ENCODE measurements at places on chromosomes 4 and X.
A peak's percentile ranks its signal among the peaks of the same experiment; 100 is the strongest.

GRCh38 chr4:131459430-131460101, 1689.5 kb upstream of the PCDH10 start:
- no peak for DNase-seq

- no peak for DNase-seq
Observed at GRCh38 chr4:143381189-143382118, 44.8 kb downstream of the GAB1 start.

DNA sequence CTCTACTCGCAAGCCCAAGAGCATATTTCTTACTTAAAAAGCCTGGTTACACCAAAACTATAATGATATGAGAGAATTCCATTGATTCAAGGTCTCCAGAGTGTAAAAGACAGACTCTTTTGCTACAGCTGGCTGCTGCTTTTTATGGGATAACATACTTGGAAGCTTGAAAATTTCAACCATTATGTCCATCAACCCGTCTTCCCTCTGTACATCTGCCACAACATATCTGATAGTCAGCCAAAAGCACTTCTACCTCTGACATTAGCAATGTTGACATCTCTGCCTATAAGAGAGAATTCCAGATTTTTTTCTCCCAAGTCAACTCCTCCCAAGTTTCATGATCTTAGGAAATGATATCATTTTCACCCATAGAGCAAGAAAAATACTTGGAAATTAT, 54.4 kb upstream of the IQCM start:
- DNase-seq: no peak

- no peak for DNase-seq
Observed at GRCh38 chr4:63583007-63583406, 826.2 kb downstream of the TECRL start.

- DNase-seq: no peak
Observed at GRCh38 chr4:112881842-112882241, 167.6 kb upstream of the ANK2 start.

DNA sequence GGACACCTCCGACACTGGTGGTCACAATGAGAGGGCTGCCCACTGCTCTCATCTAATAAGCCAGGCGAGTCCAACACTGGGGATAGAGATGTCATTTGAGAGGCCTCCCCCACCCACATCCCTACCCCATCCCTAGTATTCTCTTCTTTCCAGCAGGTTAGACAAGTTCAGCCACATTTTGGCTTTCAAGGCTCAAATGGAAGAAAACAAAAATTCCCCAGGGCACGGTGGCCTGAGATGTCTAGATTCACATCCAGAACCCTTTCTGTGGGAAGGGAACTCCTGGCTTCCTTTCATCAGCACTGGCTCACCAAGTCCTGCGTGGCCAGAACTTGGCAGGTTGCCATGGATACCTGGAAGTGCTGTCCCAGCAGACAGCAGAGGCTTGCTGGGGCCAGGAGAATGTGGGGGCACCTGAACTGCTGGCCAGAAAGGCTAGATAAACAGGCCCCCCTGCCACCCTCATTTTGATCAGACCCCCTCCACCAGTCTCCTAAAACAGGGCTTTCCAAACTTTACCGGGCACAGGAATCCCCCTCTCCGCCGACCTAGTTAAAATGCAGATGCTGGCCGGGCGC, 1.3 kb upstream of the NYX start:
- DNase-seq: no peak

DNA sequence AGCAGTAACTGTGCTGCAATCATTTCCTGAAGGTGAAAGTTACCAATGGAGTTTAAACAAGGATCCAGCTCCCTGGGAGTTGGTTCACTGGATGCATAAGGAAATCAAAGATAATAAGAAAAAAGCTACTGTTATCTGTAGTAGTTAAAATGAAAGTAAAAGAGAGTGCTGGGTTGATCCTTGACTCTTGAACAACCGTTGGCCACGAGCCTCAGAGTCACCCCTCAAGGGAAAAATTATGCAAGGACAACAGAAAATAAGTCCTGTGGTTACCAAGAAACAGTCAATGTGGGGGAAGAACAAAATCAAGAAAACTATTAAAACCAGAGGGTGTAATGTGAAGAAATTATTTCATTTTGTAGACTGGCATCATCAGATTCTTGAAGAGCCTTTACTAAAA, 49.7 kb upstream of the DDIT4L start:
- no peak for DNase-seq

DNA sequence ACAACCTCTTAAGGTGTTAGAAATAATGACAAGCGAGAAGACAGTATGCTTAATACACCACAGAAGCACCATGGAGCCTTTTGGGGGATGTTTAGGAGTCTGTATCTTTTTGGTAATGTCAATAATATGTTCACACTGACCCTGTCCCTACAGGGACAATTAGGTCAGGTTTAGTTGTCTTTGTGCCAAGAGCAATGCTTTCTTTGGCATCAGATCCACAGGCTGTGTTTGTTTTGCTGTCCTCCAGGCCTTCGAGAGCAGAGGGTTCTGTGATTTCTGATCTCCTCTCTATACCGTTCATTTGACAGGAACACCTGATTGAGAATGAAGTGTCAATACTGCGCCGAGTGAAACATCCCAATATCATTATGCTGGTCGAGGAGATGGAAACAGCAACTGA, 153.8 kb downstream of the DCLK2 start:
- no peak for DNase-seq

DNA sequence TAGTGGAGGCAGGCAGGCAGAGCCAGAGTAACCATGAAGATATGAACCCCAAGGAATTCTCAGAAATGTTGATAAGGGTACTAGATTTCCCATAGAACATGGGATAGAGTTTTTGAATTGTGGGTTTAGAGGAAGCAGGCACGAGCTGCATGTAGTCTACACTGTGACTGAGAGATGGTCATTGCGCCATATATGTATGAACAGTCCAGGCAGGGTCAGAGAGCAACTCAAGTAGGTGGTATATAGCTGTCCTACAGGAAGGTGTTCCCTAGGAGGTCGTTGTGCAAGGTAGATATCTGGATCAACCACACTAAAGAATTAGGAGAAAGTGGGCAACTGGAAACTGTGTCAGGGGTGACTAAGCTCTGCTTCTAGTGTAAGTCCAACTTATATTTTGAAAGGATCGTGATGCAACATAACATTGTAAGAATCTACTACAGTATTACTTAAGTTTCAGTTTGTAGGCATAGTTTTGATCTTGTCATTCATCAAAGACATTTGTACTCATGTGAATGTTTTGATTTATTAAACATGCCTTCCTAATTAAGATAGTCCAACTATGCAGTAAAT, 94.6 kb downstream of the HPGD start:
- DNase-seq: no peak

GRCh38 chr4:94741304-94741703, 16.5 kb upstream of the BMPR1B start:
- no peak for DNase-seq

DNA sequence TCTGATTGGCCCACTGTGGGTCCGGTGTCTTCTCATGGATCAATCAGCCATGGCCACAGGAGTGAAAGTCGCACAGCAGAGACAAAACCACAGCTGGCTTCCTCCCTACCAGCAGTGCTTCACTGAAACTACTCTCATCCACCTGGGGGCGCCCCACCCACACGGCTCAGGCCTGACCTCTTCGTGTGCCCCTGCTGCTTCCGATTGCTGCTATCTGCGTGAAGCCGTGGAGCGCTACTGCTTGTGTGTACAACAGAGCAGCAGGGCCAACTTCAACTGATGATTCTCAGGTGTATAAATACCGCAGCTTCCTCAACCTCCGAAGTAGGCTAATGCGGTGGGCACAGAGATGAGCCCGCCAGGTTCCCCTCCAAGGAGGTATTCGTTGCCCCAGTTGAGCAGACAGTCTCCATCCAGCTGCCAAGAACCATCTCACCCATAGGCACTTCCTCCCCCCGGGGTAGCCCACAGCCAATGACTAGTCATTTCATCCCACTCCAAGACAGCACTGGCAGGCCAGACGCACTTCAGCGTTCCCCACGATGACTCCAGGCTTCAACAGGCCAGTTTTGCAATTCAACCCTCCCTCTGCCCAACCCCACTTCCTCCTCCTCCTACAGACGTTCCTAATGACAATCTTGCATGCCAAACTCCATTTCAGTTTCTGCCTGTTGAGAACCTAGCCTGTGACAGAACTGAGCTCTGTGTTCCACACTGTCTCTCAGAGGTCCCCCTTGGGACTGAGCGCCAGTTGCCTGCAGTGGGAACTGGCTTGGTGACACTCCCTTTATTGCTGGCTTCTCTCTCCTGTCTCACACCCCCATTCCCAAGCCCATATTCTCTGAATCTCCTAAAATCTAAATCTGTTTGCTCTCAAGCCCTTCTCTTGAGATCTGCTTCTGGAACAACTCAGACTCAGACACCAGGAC, 41.3 kb upstream of the ATP6AP2 start:
- no peak for DNase-seq

GRCh38 chr4:48090621-48091020, 43.4 kb downstream of the TXK start:
- DNase-seq: no peak

- DNase-seq: no peak
Observed at GRCh38 chr4:39051492-39051891, 10.5 kb upstream of the KLHL5 start.

DNA sequence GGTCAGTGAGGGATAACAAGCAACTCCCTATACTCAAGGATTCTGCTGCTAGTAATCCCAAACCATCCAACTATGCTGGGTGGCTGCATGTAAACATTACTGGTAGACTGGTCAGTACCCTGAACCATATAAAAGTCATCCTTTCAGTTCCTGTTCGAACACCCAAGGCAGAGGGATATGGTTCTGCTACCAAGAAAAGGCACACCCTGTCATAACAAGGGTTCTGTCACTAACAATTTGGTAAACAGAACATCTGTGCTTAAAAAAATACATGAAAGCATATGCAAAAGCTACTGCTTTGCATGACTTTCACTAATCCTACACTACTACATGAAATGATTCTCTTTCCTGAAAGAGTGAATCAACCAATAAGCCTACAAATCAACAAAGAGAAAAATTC, 76.8 kb upstream of the MCF2 start:
- DNase-seq: no peak

GRCh38 chr4:149555146-149555545, 260.5 kb downstream of the IQCM start:
- DNase-seq: no peak

GRCh38 chr4:127622921-127623796, 9.6 kb upstream of the INTU start:
- DNase-seq: no peak

GRCh38 chr4:36277533-36277932, 3.9 kb upstream of the DTHD1 start:
- DNase-seq: no peak

DNA sequence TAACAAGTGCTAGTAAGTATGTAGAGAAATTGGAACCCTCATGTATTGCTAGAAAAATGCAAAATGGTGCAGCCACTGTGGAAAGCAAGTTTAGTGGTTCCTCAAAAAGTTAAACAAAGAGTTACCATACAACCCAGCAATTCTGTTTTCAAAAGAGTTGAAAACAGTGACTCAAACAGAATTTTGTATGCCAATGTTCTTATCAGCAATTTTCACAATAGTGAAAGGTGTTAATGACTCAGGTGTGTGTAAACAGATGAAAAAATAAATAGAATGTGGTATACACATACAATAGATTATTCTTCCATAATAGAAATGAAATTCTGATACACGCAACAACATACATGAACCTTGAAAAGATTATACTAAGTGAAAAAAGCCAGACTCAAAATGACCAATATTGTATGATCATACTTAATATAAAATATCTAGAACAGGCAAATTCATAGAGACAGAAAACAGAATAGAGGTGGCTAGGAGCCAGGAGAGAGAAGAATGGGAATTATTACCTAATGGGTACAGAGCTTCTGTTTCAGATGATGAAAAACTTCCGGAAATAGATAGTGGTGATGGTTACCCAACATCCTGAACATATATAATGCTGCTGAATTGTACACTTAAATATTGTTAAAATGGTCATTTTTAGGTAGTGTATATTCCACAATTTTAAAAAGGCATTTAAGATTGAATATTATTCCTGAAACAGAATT, 51.6 kb downstream of the WDFY3 start:
- DNase-seq: no peak

DNA sequence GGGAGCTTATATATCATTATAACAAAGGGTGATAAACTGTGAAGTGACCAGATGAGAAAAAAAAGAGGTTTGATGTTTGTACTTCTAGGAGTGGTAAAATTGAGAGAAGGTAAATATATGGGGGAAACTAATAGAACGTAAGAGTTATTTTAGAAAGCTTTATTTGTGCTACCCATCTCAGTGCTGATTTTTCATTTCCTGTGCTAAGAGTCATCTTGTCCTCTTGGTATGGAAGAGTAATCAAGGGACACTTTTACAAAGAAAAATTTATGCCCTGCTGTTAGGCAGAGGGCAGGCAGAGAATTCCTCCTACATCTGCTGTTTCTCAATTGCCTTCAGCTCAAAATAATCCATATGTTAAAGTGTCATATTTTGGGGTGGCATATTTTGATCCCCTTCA, 49.6 kb upstream of the BMP2K start:
- no peak for DNase-seq

GRCh38 chr4:161008527-161008926, 1155.3 kb downstream of the FSTL5 start:
- DNase-seq: no peak

DNA sequence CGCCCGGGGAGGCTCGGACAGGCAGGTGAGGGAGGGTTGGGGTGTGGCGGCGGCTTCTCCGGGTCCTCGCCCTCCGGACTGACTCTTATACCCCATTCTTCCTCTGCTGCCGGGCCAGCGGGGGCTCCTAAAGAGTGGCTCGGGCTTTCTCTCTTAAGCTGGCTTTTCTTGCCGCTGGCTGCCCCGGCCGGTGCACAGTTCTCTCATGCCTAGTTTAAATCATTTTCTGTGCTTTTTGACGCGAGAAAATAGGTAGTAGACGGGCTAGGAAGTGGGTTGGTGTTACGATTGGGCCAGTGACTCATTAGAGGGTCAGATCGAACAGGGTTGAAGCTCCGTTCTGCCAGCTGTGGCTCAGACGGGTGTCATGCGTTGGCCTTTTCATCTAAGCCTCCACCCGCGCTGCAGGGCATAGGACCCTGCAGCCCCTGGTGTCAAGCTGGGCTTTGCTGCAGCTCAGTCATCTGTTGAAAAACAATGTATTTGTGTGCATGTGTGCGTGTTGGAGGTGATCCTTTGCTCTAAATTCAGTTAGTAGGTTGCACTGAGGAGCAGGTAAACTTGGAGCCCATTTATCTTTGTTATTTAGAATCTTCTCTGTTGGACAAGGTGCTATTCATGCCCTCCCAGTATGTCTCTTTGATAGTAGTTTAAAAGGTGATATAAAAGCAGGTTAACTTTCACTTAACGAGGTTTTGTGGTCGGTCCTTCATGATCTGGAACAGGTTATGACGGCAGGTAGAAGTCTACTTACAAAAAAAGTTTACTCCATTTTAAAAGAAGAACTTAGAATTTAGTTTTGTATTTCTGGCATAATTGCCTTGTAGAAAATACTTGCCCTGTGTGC, 802 bp downstream of the BMP2K start:
- DNase-seq: peak; percentile 9

DNA sequence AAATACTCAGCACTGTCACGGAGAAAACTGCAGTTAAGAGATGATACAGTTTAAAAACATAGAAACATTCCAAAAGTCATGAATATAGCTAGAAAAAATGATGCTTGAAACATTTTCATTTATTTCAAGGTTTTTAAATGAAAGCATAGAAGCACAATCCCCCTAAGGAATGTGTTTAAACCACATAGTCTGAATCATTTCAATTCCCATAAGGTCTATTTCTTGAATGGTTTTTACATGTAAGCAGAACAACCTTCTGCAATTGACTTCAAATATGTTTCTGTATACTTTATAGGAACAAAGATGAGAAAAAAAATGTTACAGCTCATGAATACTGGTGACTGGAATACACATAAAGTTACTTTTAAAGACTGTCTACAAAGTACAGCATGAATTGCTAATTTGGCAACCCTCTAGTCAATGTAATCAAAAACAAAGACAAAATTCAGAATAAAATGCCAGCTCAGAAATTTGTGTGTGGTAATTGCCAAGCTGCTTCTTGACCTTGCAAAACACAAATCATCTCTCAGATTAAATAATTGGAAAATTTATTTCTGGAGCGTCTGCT, 886.4 kb upstream of the ADGRL3 start:
- no peak for DNase-seq
